ENCODE measurements at places on chromosomes 12 and 14.

DNA sequence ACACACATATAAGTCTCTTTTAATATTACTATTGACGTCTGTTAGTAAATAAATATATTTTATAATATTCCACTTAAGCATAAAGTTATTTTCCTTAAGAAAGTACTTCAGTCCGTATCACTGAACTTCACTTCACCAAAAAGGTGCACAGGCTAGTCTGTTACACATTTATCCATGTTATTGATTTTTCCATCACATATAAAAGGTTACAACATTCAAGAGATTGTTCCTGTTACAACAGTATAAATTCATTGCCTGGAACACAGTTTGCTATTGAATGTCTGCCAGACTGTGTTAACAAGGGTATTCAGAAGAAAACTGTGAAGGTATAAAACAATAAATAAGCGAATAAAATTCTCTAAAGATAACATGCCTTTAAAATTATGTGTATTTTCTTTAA is 175.9 kb downstream of the NTS start:
- no peak for DNase-seq

- no peak for DNase-seq
These were observed 77.7 kb downstream of the SETD3 start for GRCh38 chr14:99402950-99403349.

- DNase-seq, result no peak
These were observed 76.9 kb downstream of the VRK1 start for GRCh38 chr14:96874127-96874526.

GRCh38 chr14:30114051-30114450 is 186.4 kb upstream of the PRKD1 start:
- no peak for DNase-seq

- no peak for DNase-seq
These were observed 581.1 kb downstream of the SLC16A7 start for GRCh38 chr12:60176891-60177290.

- DNase-seq, result no peak
These were observed 29.9 kb upstream of the MYBPC1 start for GRCh38 chr12:101564912-101565311.

- no peak for DNase-seq
These were observed 107.0 kb downstream of the ETV6 start for GRCh38 chr12:11756523-11756922.

DNA sequence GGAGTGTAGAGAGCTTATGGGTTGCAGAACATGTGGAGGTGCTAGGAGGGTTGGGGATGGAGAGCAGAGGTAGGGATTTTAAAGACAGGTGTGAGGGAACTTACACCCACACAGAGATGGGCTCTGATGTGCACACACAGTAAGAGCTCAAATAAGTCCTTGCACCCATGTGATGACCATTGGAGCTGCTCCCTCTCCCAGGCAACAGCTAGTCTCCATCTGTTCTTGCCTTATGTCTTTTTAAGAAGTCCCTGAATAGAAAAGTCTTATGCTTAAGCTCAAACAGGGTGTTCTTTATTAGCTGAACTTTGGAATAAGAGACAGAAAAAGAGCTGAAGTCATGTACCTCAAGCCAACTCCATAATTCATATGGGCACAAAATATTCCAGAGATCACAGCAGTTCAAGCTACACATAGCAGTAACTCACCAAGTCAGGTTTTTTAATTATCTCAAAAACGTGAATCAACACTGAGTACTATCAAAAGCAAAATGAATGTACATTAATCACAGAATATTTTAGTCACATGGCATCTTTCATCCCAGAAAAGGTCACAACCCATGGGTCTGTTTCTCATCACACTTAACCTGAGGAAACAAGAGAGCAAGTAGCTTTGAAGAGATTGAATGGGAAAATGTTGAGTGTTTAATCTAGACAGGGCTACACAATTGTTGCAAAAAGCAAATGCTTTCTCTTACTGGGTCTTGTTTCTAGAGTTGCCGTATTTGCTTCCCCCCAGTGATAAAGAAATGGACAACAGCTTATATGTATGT is 1513.6 kb upstream of the SEL1L start:
- DNase-seq, result no peak

DNA sequence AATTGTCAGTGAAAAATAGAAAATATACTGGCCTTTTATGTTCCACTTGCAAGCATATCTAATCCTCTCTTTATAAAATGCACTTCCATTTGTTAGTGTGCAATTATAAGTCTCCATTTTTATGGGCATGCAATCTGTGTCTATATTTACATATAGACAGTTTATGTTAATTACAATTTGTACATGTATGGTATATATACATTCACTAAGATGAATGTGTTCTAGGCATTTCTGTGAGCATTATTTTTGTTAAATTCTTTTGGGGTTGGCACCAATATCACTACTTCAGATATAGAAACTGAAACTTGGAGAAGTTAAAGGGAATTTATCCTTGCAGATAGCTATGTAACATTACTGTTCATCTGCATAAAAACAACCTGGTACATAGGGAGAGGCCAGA is 470.8 kb upstream of the LMO3 start:
- DNase-seq, result no peak

DNA sequence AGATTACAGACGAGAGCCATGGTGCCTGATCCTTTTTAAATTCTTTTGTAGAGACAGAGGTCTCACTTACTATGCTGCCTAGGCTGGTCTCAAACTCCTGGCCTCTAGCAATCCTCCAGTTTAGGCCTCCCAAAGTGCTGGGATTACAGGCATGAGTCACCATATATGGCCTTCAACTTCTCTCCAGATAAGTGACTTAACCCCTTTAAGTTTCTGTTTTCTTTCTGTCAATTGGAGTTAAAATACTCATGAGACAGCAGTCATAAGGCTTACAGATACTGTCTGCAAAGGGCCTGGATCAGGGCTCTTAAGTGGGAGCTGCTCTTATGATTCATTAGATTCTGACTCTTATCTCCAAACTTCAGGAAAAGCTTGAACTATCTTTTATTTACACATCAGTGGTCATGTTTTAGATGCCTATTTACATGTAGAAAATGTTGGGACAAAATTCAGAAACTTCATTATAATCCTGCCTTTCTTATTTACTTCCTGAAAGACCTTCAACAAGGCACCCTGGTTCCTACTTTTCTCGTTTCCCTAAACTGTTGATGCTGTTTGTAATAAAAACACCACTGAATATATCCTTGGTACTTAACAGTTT is 271.5 kb upstream of the TBX3 start:
- no peak for DNase-seq

GRCh38 chr12:49288922-49289555 is 5.9 kb upstream of the PRPH start:
- DNase-seq, result no peak

DNA sequence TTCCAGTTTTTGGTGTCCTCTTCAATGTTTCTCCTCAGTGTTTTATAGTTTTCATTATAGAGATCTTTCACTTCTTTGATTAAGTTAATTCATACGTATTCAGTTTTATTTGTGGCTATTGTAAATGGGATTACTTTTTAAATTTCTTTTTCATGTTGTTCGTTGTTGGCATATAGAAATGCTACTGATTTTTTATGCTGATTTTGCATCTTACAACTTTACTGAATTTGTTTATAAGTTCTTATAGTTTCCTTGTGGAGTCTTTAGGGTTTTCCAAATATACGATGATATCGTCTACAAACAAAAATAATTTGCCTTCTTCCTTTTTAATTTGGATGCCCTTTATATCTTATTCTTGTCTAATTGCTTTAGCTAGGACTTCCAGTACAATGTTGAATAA is 9.7 kb upstream of the SDR9C7 start:
- DNase-seq, result no peak

GRCh38 chr12:99128246-99128802 is 483.2 kb downstream of the APAF1 start:
- DNase-seq, result no peak

GRCh38 chr12:77847060-77847541 is 16.4 kb downstream of the NAV3 start:
- no peak for DNase-seq

GRCh38 chr12:124737040-124737419 is 126.6 kb downstream of the SCARB1 start:
- DNase-seq, result no peak

GRCh38 chr12:70853326-70853725 is 67.2 kb downstream of the PTPRR start:
- no peak for DNase-seq

GRCh38 chr12:42534184-42534838 is 55.2 kb downstream of the PRICKLE1 start:
- no peak for DNase-seq

DNA sequence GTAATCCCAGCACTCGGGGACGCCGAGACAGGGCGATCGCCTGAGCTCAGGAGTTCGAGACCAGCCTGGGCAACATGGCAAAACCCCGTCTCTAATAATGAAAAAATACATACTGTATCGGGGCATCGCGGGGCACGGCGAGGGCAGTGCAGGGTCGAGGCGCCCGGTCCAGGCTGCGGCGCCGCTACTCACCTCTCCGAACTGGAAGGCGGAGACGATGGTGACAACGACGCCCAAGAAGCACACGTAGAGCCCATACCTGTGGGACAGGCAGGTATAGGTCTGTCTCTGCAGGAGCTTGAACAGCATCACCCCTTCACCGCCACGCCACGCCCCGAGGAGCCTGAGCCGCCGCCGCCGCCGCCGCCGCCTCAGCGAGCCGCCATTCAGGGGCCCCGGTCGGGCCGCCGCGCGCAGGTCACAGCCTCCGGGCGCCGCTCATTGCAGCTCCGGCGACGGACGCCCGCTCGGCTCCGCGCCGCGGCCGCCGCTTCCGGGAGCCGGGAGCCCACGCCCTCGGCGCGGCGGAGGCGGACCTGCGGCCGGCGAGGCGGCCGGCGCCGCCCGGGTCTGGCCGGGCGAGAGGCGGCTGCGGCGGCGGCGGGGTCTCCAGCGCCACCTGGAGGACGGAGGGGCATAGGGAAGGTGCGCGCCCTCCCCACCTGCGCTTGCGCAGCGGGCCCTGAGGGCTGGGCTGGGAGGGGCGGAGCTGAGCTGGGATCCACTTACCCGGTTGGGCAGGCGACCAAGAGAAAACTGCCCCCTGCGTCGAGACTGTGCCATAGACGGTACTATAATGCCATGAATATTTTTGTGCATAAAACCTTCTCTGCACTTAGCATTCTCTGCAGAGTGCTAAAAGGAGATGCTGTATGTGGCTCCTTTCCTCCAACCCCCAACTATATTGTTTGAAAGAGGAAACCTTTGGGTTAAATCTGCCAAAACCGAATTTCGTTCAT is at the start of gene GNPTAB:
TSS of gene GNPTAB (minus strand) at position 593 of the 959 bp plus-strand sequence. CDS start at position 309, 284 bp downstream.
- peak; percentile 69 for DNase-seq

DNA sequence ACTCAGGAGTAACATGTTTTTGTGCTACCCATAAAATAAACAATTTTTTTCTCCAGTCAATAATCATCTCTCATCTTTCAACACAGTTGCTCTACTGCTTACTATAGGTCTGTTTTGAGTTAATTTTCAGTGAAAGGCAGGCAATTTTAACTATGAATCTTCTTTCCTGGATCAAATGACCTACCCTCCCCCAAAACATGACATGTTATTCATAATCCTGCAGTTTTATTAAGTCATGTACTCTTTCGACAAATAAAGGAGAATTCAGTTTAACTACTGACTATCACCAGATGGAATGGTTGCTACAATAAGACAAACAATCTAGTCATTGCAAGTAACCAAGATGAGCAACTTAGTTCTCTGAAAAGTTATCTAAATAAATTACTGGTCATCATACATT is 106.0 kb upstream of the FAR2 start:
- no peak for DNase-seq

DNA sequence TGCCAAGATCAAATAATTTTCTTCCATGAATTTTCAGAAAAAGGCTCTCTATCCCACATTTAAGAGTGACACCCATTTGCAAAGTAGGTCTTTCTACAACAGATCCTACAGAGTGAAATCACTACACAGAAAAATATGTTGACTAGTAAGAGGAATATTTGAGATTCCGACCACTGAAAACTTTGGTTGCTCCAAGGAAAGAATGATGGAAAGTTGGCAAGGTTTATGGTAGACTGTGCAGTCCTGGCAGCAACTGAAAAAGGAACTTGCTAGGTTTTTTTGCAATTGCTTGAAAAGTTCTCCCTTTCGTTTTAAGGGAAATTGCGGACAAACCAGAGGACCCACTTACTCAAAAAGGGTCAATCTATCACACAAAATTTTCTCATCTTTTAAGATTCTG is 83.1 kb upstream of the TSPAN8 start:
- DNase-seq, result no peak

- peak; percentile 7 for DNase-seq
These were observed 72.5 kb downstream of the ACSS3 start for GRCh38 chr12:81150382-81150781.

DNA sequence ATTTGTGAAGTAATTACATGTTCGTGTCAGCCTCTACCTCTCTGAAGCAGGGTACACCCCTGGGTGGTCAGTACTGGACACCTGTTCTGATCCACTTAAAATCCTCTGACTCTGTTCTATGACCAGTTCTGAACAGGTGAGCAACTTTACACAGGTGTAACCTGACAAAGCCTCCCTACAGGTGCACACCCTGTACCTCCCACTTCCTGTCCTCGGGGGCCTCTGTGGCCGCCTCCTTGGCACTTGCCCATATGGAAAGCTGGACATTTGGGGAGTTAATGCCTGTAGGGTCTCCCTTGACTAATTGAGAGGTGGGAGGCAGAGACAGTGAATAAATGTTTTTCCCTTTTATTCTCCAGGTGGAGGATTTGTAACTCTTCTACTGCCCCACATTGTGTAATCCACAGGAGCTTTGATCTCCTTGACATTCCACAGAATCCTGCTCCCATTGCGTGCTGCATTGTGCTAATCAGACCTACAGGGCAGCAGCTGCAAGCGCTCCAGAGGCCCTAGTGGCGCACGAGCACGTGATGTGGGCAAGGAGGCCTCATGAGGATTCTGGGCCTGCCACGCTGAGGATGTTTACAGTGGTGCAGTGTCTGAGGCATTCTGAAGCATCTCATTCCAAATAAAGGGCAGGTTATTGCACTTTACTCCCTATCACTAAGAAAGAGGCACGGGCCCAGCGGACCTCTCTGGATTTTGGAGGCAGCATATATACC is 45.8 kb upstream of the BATF start:
- DNase-seq, result peak; percentile 50

- no peak for DNase-seq
These were observed 14.1 kb upstream of the SERPINA6 start for GRCh38 chr14:94337274-94337673.

DNA sequence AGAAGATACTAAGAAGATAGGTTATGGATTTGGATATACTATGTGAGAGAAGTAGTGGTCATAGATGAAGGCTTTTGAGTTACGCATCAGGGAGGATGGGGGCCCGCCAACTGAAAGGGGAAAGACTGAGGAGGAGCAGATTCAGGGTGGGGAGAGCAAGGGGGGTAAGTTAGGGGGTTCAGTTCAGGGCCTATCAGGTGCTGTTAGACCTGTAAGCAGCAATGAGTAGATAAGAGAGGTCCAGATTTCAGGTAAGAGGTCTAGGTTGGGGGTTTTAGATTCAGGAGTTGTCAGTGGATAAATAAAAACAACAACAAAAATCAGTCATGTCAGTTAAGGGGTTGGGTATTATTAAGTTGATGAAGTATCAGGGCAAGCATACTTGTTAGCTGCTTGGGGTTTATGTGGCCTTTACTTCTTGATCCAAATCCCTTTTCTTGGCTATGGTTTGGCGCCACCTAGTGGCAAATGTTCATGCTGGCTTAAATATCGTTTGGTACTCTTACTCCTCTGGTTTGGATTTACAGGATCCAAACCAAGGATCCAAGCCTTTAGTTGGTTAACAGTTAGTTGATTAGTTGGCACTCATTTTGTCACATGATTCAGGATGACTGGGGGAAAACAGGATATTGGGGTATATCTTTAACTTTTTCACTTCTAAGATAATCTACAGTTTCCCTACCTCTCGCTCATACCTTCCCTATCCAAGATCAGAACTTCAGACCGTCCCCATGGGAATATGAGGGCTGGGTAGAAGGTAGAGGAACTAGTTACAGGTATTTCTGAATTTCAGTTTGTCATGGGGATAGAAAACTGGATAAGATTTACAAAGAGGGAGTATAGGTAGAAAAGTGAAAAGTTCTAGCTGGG is 65.1 kb downstream of the PCNX1 start:
- DNase-seq, result peak; percentile 7
